Activated CD4-positive, alpha-beta T cell treated with anti-CD3 and anti-CD28 coated beads, Interleukin-2, amount 50 U/mL, for 24 hours (primary cell): ENCODE measurements at places on chromosomes 7 and 10.
A peak's percentile ranks its signal among the peaks of the same experiment; 100 is the strongest.

GRCh38 chr7:155788616-155789000 is 23.7 kb downstream of the SHH start:
- no peak for DNase-seq

DNA sequence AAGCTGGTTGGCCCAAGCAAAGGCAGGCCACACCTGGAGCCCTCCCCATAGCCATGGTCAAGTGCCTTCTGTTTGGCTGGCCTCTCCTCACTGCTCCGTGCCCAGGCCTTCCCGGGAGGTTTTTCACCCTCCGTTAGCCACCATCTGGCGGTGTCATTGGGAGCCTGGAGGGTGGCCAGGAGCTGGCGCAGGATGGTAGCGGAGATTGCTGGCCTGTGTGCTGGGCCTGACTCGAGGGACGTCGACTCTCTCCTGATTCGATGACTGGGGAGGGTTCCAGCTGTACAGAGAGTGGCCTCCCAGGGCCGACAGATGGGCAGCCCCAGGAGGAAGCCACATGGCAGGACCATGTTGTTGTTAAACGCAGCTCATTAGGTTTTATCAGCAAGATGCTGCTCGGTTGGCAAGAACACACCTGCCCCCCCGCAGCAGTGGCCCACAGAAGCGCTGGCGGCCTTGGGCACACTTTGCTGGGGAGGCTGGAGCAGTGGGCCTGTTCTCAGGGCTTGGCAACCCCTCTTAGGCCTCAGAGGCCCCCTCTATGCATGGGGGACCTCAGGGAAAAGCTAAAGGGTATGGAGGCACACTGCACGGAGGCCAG is 64.0 kb upstream of the CACUL1 start:
- no peak for DNase-seq

GRCh38 chr10:35391153-35391953 is 55.0 kb downstream of the CCNY start:
- DNase-seq: no peak

- no peak for DNase-seq
These were observed 212.3 kb downstream of the TCERG1L start for GRCh38 chr10:131099028-131099726.

DNA sequence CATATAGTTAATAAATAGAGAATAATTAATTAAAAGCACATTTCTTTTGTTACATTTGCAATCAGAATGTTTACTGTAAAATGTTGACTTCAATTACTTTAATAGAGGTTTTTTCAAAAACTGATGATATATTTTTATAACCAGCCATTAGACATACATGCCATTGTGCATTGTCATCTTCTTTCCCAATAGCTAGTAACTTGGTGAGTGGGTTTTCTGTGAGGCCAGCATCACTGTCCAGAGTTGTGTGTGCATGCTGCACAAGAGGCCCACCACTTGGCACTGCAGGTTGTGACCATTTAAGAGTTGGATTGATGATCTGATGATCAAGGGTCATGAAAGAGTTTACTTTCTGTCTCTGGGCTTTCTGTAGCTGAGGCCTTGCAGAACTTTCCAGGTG is 46.5 kb downstream of the TFEC start:
- DNase-seq: no peak

GRCh38 chr7:106812027-106812643 is 52.9 kb upstream of the PIK3CG start:
- no peak for DNase-seq

DNA sequence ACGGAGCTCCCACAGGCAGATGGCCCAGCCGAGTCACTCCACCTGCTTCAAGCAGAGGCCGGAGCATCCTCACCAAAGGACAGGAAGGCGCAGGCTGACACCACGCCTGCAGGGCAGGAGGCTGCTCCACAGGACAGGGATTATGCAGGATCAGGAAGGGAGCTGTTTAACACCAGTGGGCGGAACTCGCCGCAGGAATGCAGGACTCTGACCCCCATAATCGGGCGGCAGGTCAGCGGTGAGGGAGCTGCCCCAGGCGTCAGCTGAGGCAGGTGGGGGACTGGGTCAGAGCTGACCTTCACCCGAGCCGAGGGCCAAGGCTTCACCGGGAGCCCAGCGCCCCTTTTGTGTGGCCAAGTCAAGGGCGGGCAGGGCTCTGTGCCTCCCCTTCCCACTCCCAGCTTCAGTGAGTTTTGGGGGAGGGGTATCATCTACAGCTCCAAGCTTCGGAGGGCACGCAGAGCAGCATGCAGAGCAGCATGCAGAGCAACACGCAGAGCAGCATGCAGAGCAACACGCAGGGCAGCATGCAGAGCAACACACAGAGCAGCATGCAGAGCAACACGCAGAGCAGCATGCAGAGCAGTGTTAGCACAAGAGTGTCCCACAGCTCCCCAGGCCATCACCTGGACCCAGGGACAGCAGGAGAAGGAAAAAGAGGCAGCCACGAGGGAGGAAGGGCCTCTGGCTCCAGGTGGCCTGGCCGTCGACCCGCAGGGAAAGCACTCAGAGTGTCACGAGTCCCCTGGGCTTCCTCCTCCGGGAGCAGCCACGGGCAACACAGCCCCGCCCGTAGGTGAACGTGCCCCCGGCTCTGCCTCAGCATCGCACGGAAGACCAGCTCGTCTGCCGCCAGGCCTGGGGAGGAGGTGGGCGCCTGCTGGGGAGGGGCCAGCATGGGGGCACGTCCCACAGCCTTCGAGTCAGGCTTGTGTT is 151.7 kb upstream of the PPP2R2D start:
- no peak for DNase-seq

- no peak for DNase-seq
These were observed 619.6 kb downstream of the ARL4A start for GRCh38 chr7:13307040-13307439.

- DNase-seq: no peak
These were observed 112.5 kb upstream of the VWC2 start for GRCh38 chr7:49660976-49661375.

DNA sequence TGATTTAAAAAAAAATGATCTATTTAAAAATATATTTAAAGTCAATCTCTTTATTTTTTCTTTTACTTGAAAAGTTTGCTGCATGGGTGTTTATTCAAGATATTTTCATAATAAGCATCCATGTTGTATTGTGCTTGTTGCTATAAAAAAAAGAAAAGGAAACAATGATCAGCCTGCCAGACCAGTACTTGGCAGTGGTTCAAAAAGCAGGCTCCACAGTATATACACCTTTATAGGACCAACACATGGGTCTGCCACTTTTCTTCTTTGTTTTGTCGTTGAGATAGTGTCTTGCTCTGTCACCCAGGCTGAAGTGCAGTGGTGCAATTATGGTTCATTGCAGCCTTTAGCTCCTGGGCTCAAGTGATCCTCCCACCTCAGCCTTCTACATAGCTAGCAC is 228.0 kb downstream of the TWIST1 start:
- no peak for DNase-seq

DNA sequence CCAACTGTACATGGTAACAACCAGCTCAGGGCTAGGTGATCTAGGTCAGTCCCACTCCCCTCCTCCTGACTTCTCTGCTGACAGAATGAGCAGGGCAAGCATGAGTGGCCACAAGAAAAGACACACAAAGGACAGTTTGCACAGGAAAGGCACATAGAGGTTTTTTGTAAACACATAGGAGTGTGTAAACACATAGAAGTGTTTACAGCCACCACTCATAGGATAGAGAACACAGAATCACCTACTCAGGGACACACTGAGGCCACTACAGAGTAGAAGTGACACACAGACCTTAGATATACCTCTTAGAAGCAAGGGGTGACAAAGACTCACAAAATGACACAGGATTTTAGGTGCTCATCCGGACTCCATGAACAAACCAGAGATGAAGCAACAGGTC is 19.0 kb downstream of the NUDCD3 start:
- DNase-seq: no peak

DNA sequence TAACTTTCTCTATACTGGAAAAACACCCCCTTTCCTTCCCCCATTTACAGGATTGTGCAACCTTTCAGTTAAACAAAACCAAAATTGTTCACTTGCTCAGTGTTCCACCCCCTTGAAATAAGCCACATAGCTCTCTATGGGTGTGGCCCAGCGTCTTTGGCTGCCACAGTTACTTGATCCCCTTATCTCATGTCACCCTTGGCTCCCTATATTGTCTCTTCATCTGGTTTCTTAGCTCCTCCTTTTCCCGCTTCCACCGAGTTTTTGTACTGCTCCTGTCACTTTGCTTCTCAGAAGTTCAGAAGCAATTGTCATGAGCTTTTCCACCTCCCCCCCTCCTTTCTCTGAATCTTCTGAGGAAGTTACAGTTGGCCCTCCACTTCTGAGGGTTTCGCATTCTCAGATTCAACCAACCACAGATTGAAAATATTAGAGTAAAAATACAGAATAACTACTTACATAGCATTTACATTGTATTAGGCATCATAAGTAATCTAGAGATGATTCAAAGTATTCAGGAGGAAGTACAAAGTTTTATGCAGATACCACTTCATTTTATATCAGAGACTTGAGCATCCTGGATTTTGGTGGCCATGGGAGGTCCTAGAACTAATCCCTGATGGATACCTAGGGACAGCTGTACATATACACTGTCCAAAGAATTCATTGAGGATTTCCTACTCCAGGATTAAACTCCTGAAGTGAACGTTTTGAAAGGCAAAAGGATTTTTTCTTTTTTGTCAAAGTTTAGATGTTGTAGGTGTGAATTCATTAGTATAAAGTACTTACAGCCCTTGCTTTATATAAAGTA is 60.4 kb downstream of the ADD3 start:
- DNase-seq: peak; percentile 33

DNA sequence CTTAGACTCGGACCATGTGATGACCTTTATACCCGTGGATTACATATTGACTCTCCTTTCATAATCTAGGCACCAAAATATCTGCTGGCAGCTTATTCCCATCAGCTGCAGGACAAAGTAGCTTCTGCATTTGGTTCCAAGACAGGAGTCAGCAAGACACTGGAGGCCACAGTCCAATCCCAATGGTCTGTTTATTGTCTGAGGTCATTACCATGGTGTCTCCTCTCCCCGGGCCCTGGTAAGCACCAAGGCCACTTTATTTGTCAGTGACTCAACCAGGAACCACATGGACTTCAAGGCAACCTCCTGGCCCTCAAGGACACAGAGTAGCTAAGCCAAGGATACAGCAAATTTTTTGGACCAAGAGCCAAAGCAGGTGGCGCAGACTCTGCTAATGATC is 36.1 kb downstream of the KCNMA1 start:
- no peak for DNase-seq

DNA sequence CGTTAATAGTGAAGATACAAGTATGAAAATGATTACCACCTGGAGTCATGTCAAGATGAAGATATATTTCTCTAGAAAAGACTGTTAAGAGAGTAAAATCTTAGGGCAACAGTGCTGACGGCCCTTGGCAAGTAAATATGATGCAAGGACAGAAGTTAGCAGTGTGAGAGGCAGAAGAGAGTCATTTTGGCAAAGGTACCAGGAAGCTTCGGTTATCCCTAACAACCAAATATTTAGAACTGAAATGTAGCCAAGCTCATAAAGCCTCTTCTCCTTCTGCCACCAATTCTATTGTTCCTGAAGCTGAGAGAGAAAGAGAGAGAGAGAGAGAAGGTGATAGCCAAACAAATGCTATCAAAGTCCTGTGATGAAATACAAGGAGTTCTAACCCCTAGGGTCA is 109.6 kb downstream of the MACC1 start:
- DNase-seq: no peak

DNA sequence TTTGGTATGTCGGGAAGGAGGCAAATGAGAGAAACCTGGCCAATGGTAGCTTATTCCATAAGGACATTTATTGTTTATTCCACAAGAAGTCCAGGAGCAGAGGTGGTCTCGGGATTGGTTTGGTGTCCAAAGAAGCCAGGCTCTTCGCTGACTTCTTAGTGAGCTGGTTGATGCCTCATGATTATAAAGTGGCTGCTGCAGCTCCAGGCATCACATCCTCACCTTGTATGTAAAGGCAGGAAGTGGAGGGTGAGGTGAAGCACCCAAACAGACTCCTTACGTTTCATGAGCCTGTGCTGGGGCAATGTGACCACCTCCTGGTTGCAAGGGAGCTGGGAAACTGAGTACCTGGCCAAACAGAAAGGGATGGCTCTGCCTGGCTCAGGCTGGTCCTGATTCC is 92.4 kb downstream of the MYL10 start:
- DNase-seq: no peak

- no peak for DNase-seq
These were observed 88.5 kb downstream of the AVL9 start for GRCh38 chr7:32583791-32584190.

DNA sequence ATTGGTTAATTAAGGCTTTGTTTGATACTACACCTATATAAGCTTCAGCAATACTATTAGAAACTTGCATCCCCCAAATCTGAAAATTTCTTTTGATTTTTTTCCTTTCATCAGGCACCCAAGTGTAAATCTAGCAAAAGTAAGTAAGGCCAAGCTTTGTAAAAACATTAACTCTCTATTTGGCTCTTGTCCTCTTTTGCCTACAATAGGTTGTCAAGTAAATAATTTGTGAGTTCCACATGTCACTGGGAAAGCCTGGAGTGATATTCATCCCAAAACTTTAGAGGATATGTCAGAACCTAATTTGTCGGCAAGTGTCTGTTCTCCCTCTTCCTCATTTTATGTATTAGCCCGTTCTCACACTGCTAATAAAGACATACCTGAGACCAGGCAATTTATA is 492.4 kb downstream of the IPMK start:
- DNase-seq: no peak

DNA sequence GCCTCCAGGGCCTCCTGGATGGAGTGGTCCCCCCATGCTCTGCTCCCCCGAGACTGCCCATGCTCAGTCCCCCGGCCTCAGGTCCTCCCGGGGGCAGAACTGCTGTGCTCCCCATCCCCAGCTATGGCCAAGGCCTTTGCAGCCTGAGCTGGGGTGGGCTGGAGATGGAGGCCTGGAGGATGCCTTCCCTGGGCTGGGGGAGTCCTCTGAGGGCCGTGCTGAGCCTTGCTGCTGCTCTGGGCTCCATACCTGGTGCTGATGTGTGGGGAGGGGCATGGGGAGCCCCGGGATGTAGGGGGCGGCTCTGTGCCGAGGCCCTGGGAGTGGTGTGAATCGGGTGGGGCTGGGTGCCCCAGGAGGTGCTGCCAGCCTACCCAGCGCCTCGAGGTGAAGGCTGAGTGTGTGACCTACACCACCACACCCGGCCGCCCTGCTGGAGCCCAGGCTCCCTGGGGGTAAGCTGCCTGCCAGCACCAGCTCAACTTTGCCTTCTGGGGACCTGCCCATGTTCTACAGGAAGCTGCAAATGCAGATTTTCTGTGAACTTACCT is 109.5 kb downstream of the UNCX start:
- no peak for DNase-seq

DNA sequence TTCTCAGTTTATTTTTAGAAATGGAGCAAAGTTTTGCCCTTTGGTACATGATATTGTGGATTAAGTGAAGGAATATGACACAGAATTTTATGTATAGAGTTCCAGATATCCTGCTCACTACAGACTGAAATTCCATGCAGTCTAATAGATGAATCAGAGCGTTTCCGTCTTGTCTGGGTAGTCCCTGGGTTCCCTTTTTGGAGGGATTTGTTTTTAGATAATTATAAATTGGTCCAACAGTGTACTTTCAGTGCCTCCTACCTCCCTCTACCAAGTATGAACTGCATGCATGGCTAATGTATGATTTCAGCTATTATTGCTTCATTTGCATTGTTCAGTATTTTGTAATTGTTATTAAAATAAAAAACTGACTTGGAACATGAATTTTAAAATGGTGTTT is 74.4 kb downstream of the SEPTIN7 start:
- no peak for DNase-seq
